ENCODE measurements at places on chromosomes 1 and 21. TPM values are rescaled to one million over a fixed set of nuclear protein-coding genes. Genes with fewer than 3 reads are reported as not detected.

The WLS gene
- 14.7 TPM for polyA plus RNA-seq

The ABCG1 gene
- polyA plus RNA-seq, result 28.8 TPM

The LAD1 gene
- 19.5 TPM for polyA plus RNA-seq

The CHAF1B gene
- polyA plus RNA-seq, result 1.8 TPM

The MAP1LC3C gene
- 5.5 TPM for polyA plus RNA-seq

The ZNF593OS gene
- polyA plus RNA-seq, result 0.87 TPM

All from thymus (tissue), 14 donors.